ENCODE measurements at places on chromosomes 12 and 14.

GRCh38 chr12:101743242-101743641 lies 4.0 kb upstream of the SYCP3 start:
- DNase-seq: no peak

DNA sequence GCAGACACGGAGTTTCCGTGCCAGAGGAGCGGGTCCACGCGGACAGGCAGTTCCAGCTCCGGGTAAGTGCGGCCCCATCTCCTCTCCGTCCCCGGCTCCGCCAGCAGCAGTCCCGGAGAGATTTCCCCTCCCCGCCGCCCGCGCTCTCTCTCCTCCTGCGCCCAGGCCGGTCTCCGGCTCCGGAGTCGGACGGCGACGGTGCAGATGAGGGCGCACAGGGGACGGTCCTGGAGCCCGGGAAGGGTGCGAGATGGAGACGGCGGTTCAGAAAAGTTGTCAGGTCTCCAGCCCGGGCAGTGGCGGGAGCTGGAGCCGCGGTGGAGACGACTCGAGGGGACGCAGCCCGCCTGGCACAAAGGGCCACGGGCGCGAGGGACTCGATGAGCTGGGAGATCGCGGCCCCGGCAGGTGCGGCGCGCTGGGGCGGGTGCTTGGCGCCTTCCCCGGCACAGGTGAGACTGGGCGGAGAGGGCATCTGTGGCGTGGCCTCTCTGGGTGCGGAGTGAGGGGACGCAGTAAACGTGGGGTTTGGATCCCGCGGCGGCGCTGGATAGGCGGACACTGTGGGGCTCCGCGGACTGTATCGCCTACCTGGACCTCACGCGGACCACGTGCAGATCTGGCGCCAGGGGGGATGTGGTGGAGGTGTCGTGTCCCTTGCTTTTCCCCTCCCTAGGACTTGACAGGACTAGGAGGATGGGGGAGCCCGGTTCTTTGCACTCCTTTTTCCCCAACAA lies 1540.3 kb upstream of the TMEM132C start:
- DNase-seq: no peak

DNA sequence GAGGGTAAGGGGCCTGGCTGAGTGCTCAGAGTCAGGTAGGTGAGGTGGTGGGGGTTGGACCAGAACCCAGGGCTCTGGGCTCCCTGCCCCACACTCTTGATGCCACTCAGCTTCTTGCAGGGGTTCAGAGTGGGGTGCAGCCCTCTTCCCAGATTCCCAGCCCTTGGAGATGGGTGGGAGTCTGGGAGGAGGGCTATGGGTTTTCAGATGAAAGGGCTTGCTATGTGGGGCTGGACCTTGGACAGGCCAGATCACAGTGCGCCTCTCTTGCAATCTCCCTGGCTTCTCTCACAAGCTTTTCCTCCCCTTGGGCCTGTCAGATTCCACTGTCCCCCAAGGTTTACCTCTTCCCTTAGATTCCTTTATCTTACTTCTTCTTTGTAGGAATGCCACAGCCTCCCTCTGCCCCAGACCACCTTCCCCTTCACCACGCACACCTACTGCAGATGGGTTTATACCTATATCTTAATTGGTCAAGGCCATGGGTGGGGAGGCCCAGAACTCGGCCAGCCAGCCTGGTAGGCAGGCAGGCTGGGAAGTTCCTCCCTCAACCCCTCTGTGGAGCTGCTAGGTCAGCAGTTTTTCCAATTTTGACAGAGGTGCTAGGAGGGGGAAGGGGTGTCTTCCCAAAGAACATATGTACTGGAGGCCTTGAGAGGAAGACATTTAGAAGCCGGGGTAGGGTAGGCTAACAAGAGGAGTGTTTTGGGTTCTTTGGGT lies 1.4 kb downstream of the NYNRIN start:
- no peak for DNase-seq

GRCh38 chr12:66636771-66637170 lies 42.1 kb downstream of the GRIP1 start:
- DNase-seq: no peak

DNA sequence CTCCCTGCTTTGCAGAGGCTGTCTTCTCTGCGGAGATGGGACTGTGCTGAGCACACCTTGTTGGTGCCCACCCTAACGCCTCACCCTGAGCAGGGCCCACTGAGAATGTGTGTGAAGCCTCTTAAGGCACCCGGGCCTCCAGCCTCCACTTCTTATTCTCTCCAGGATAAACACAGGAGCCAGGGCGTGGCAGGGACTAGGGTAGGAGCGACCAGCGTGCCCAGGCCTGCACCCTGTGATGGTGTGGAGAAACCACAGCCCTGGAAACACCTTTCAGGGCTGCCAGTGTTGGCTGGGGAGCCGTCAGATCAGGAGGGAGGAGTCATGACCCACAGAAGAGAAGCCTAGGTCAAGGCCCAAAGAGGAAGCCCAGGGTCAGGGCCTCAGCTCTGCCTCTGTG lies 41.3 kb downstream of the VDR start:
- no peak for DNase-seq

GRCh38 chr14:45679853-45680252 lies 426.9 kb upstream of the MIS18BP1 start:
- no peak for DNase-seq

DNA sequence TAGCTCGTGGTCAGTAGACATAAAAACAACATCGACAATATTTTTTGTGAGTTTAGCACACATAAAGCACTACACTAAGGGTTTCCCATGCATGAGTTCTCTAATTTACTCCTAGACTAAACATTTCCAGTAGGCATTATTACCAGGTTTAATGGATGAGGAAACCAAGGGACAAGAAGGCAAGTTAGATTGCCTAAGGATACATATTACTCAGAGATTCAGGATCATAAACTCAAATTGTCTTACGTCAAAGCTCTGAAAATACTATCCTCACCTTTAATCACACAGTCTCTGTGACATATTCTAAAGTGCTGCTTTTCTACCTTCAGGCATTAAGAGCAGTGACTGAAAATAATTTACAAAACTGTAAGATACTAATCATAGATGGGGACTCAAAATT lies 655.3 kb downstream of the SLC16A7 start:
- no peak for DNase-seq

Data from D721Med (cell line).